ENCODE measurements at places on chromosomes 12 and 14. TPM values are rescaled to one million over a fixed set of nuclear protein-coding genes. Genes with fewer than 3 reads are reported as not detected.

The AHNAK2 gene
- 21.8 TPM for total RNA-seq

The TAS2R7 gene
- total RNA-seq, result not detected

The RNFT2 gene
- total RNA-seq, result 0.60 TPM

The LAG3 gene
- total RNA-seq, result 0.22 TPM

The C3AR1 gene
- 0.22 TPM for total RNA-seq
